ENCODE measurements at places on chromosomes 7 and 10.

- DNase-seq, result no peak
Observed at GRCh38 chr7:128097211-128097731, 66.0 kb upstream of the LRRC4 start.

- no peak for DNase-seq
Observed at GRCh38 chr10:63819753-63820329, 298.6 kb downstream of the REEP3 start.

DNA sequence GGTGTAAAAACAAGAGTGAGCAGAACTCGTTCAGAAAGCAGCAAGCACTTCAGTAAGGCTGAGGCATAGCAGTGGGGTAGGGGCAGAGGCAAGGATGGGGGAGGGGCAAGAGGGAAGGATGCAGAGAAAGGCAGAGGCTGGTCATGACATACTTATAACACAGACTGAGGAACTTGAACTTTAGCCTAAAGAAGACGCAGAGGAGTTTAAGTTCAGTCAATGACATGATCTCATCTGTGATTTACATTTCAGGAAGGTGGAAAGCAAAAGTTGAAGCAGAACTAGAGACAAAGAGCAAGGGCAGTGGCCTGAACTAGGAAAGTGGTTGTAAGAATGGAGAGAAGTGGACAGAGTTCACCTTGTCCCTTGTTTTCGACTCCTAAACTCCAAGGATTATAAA, 15.8 kb downstream of the MACC1 start:
- DNase-seq, result no peak

GRCh38 chr10:16652154-16652553, 130.5 kb upstream of the C1QL3 start:
- no peak for DNase-seq

DNA sequence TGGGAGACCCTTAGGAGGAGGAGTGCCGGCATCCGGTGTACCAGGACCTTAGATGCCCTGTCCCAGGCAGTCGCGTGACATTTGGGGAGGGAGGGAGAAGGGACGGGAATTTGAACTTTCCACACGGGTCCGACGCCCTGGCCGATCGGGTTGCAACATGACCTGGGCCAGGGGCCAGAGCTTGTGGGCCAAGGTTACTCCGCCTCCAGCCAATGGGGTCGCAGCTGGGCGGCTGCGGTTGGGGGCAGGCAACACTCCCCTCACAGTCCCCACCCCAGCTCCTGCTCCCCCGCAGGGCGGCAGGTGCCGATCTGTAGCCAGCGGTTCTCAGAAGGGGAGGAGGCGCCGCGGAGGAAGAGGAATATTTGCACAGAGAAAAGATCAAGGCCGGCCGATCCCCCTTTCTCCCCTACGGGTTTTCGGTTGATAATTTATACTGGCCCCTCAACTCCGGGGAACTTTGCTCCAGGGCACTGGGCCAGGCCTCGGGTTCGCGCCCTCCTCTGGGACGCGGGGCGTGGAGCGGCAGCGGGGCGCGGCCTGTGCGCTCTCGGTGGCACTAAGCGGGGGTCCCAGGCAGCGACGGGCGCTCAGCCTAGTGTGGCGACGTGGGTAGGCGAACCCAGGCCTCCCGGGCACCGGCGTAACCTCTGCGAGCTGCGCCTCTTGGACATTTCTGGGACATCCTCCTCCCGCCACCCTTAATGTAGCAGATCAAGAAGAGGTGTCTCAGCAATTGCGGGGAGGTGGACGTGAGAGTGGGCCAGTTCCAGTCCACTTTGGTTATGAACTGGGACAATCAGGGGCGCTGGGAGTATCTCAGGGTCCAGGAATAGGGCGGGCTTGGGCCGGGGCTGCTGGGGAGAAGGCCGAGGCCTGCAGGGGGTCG, 1.2 kb downstream of the MLXIPL start:
- no peak for DNase-seq

DNA sequence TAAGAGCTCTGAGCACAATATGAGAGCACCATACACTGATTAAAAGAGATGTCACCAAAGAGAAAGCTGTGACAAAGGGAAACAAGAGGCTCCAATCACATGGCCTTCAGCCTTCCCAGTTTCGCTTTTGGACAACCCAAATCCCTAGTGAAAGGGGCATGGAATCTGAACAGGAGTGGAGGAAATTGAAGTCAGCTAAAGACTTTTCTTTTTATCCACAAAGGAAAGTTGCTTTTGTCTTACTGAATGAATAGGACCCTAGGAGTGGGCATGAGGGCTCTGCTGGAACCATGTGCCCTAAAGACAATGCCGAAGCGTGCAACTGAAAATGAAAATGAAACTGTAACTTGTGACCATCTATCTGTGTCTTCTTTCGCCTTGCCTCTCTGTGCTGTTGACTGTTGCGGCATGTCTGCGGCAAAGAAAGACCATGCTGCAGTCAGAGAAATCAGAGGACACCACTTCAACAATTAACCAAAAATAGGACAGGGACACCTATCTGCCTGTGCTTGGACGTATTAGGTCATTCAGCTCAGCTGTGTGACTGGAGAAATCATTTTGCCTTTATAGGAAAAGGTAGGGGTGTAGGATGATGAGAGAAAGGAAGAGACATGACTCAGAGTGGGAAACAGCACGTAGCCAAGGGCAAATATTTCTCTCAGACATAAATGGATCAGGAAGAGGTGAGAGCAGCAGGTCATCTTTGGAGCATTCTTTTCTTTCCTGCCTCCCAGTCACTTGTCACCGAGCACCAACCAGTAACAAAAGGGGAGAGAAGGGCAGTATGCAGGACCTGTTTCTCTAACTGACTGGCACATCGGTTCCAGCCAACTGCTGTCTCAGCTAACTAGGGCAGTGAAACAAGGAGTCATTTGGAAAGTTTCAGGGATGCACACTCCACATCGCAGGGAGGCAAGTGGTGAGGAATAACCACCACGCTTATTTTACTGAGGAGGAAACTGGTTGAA, 12.3 kb downstream of the CAV2 start:
- DNase-seq, result no peak

DNA sequence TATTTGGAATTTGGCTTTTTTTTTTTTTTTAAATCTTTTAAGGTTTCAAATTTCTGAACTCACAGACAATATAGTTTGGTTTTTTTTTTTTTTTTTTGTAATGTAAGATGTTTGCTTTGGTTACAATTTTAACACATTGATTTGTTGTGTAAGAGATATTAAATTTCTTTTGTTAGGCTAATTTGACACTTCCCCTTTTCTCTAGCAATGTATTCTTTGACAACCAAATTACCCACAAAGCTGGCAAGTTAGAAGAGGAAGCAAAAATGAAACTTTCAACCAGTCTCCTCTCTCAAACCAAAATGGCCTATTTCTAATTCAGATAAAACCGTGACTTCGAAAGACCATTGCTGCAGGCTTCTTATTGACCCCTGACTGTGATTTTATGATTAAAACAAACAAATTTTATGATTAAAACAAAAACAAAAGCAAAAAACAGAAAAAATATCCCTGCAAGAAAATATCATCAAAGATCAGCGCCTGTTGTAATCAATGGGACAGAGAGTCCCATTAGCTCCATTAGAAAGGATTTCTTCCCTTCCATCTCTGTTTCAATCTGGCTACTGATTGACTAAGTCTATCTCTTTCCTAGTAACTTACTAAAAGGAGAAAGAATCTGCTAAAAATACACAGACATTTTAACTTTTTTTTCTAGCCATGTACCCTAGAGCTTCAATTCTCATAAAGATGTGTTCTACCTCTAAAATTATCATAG, 489.2 kb downstream of the MDFIC start:
- no peak for DNase-seq

DNA sequence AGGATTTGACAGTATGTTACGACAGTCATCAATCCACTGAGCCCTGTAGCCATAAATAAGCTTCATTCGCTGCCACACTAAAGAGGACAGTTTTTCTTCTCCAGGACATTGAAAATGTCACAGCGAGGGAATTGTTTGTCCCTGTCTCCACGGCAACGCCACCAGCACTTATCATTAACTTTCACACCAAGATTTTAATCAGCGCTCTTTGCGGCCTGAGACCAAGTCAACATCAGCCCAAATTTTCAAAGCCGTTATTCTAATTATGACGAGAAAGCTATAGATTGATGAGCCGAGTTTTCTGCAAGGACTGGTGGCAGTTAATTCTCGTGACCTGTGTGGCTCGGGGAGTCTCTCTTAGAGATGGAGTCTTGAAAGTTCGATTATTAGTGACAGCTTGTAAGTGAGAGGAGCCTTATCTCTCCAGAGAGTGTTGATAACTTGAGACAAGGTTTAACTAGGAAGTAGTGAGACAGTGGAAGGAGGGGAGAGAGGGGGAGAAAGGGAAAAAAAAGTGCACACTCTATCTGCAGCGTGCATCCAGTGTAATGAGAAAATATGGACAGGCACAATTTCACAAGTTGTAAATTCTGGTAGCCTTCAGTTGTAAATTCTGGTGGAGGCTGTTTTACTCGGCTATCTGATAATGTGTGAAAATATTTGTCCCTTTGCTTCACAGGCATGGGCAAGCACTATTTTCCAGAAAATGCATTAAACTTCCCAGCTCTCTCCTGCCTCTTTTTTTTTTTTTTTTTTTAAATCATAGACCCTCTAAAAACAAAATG, 473.3 kb downstream of the LRMDA start:
- DNase-seq, result no peak

DNA sequence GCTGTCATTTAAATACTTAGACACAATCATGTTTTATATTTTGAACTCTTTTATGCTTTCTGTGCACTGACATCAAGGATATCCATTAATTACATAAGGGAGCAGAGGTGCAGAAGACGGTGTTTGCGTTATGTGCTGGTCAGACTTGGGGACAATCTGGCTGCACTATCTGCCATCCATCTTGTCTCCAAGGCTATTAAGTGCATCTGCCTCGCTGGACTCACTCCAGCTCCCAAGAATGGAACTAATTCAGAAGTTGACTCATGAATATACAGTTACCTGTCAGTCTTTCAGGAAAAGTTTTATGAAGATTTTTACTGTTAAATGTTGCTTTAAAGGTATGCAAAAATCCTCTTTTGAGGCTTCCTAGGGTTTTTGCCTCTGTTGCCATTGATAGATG, 391.0 kb downstream of the SUGCT start:
- no peak for DNase-seq

DNA sequence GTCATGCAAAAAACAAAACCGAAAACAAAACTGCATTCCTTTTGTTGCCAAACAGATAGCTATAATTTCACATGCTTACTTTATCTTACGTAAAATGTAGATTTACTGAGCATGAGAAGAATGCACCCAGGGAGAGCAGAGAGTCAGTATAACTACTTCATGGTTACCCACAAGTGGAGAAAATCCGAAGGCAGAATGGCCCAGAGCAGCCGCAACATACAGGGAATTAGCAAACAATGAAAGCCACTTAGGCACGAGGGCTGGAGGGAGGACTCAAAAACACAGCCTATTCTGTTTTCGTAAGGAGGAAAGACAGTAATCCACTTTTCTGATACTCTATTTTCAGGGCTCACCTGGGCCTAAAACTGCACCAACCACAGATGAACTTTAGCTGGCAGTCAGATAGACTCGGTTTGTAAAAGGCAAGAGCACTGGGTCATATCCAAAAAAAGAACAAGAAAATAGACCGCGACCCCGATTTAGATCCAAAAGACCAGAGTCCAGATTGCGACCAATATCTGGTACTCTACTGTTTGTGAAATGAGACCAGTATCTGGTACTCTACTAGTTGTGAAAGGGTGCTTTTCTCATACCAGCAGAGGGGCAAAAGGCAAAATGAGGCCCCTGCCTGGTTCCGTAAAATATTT, 1.3 kb downstream of the ITPRIP start:
- DNase-seq, result no peak

DNA sequence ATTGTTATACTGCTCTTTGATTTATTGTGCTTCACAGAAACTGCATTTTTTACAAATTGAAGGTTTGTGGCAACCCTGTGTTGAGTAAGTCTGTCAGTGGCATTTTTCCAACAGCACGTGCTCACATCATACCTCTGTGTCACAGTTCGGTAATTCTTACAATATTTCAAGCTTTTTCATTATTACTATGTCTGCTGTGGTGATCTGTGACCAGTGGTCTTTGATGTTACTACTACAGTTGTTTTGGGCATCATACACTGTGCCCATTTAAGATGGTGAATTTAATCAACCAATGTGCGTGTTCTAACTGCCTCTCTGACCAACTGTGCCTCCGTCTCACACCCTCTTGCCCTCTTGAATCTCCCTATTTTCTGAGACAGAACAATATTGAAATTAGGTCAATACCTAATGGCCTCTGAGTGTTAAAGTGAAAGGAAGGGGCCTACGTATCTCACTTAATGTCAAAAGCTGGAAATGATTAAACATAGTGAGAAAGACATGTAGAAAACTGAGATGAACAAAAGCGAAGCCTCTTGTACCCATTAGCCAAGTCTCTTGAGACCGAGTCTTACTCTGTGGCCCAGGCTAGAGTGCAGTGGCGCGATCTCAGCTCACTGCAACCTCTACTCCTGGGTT, 20.2 kb upstream of the ASL start:
- DNase-seq, result no peak

DNA sequence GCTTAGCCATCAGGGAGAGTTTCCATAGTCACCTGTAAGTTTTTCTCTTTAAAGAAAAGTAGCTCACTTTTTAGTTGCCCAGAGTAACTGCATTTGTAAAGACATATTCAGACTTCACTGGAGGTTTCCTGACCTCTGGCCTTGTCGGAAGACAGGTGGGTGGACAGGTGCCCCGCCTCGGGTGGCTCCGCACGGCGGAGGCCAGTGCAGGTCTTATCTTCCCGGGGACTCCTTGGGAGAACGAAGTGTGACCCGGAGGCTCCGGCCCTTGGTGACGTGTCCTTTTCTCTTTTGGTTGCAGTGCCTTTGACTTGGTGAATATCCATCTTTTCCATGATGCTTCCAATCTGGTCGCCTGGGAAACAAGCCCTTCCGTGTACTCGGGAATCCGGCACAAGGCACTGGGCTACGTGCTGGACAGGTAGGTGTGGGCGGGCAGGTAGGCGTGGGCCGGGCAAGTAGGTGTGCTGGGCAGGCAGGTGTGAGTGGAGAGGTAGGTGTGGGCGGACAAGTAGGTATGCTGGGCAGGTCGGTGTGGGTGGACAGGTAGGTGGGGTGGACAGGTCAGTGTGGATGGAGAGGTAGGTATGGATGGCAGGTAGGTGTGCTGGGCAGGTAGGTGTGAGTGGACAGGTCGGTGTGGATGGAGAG, 75.8 kb downstream of the NKX6-2 start:
- DNase-seq, result no peak

GRCh38 chr7:98930921-98931320, 52.6 kb downstream of the TRRAP start:
- no peak for DNase-seq

DNA sequence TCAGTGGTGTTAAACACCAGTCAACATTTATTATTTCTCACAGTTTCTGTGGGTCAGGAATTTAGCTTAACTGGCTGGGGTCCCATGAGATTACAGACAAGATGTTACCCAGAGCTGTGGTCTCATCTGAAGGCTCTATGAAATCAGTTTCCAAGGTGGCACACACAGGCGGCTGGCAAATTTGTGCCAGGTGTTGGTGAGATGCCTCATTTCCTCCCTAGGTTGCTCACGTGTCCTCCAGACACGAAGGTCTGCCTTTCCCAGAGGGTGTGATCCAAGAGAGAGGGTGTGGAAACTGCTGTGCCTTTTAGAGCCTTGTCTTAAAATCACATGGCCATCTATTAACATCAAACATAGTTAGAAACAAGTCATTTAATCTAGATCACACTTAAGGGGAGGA, 209.0 kb downstream of the JCAD start:
- no peak for DNase-seq

- no peak for DNase-seq
Observed at GRCh38 chr10:43360086-43360485, 11.3 kb upstream of the FXYD4 start.

All from stimulated activated CD8-positive, alpha-beta memory T cell treated with anti-CD3 and anti-CD28 coated beads, Interleukin-2, amount 100 ng/mL, for 1 hour (primary cell).